ENCODE measurements at places on chromosomes 1 and 21. TPM values are rescaled to one million over a fixed set of nuclear protein-coding genes. Genes with fewer than 3 reads are reported as not detected.

DNA sequence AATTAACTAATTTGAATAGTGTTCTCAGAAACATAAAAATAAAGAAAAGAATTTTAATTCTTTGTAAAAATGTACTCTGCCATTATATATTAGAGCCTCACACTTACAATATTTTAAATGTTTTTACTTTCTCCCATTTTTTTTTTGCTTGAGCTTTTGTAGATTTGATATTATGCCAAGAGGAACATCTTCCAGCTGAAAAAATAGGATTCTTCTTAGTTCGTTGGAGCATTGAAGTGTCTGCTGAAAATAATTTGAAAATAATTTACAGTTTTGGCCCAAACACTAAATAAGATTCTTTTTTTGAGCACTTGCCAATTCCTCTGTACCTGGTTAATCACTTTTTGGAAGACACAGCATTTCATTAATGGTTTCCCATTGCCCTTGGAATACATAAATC lies 175.0 kb upstream of the COL11A1 start:
- no peak overlapping the region for H3K27ac ChIP-seq
- H3K4me3 ChIP-seq, result no peak overlapping the region
- no peak for DNase-seq
- H3K27me3 ChIP-seq, result peaks cover 7% of the 10 kb centered on the region
- H3K4me1 ChIP-seq, result no peaks in the 10 kb centered on the region

- no peaks in the 10 kb centered on the region for H3K27me3 ChIP-seq
- H3K4me1 ChIP-seq, result 0 out of 2 replicates have a peak, but pooled peaks cover 4% of the 10 kb centered on the region
- no peaks in the 10 kb centered on the region for H3K36me3 ChIP-seq
Observed at GRCh38 chr1:155117610-155118009, 10.1 kb upstream of the EFNA1 start.

RNF186 gene
- 0.69 TPM for total RNA-seq

HMGN1 gene
- 335 TPM for total RNA-seq

DNA sequence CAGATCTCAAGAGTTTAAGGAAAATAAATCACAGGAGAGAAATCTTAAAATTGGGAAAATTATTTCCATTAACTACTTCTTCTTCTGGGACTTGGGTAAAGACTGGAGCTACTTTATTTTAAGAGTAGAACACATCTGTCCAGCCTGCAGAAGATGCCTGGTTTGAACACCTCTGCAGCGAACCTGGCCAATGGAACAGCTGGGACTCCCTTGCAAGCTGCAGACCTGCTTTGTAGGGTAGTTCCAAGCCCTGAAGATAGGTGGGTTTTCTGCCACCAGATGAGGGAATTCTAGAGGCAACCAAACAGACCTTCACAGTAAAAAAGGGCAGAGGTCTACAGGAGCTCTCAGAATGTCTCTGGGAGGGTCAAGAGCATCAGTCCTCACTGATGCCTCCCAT lies 86.5 kb upstream of the CACNA1E start:
- no peak overlapping the region for H3K27ac ChIP-seq
- peaks cover 17% of the 10 kb centered on the region for H3K27me3 ChIP-seq
- no peak for DNase-seq
- H3K4me1 ChIP-seq, result no peaks in the 10 kb centered on the region
- H3K4me3 ChIP-seq, result no peak overlapping the region

RAB7B gene
- not detected for total RNA-seq

DNA sequence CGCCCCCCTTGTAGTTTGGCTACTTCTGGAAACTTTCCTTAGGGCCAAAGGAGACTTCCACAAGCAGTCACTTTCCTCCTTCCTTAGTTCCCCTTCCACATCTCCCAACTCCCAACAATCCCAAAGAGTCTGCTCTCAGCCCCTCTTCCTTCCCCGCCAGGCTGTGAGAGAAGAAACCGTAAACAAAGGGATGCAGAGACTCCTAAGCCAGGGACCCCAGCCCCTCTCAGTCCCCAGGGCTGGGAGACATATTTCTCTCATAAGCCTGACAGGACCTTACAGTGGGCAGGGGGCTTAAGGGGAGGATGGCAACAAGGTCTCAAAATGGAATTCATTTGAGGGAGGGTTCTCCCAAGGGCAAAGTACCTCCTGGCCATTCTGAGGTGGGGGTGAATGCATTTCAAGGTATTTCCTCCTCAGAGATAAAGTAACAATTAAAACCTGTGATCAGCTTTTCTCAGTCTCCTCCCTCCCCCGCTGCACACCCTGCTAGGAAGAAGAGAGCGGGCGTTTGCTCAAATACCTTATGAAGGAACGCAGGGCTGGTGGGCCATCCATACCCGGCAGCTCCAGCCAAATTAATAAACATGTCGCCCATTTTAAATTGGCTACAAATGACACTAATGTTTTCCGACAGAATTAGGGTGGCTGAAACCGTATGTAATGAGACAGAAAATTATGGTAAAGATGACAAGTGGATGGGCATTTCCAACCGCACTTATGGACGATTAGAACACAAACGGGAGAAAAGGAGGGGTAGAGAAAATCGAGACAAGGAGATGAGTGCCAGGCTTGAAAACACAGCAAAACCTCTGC lies 4.0 kb downstream of the BARHL2 start:
- H3K36me3 ChIP-seq, result no peaks in the 10 kb centered on the region
- H3K4me3 ChIP-seq, result no peak overlapping the region
- H3K27ac ChIP-seq, result no peak overlapping the region
- DNase-seq, result no peak

SNX7 gene
- 36.5 TPM for total RNA-seq

DNA sequence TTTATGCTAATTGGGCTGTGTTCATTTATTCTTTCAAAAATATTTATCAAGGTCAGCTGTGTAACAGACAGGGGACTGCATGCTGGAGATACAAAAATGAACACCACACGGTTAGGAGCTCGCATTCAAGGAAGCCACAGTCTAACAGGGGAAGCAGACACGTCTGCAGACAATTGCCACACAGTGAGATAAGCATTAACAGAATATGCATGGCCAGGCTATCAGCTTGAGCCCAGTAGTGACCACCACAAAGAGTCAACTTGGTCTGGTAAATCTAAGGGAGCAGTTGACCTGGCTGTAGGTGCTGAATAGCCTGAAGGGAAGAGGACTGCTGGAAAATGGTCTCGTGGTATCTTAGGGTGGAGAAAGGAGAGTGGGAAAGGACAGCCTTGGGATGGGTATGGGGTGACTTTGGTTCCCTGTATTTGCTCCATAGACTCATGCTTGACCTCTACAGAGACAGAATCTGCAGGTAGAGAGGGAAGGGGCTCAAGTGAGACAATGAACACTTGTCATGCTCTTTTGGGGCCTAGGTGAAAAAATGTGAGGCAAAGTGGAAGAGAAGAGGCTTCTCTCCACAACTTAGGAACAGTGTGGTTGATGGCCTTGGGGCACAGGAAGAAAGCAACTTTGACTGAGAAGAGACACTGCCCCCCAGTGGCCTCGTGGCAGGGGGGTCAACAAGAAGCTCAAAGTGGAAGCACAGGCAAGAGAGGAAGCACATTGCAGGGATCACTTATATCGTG lies 7.6 kb upstream of the NPL start:
- H3K36me3 ChIP-seq, result no peaks in the 10 kb centered on the region
- no peak overlapping the region for H3K4me3 ChIP-seq
- DNase-seq, result peak; percentile 59
- H3K27me3 ChIP-seq, result peaks cover 6% of the 10 kb centered on the region
- H3K4me1 ChIP-seq, result no peaks in the 10 kb centered on the region

DNA sequence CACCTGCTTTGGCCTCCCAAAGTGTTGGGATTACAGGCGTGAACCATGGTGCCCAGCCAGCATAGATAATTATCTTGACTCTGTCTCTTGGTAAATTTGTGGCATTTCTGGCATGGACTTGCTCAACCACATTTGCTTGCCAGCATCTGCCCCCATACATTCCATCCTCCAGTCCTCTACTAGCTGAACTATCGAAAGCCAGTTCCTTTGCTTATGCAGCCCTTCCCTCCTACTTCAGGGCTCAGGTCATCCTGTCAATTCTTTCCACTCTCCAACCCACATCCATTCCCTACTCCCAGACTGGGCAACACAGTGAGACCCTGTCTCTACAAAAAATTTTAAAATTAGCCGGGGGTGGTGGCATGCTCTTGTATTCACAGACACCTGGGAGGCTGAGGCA lies 13.0 kb upstream of the UQCRHL start:
- H3K36me3 ChIP-seq, result no peaks in the 10 kb centered on the region
- H3K4me3 ChIP-seq, result no peak overlapping the region
- H3K27ac ChIP-seq, result no peak overlapping the region
- no peak for DNase-seq

TNFRSF4 gene
- total RNA-seq, result 0.17 TPM

GNG12 gene
- total RNA-seq, result 54.1 TPM

DNA sequence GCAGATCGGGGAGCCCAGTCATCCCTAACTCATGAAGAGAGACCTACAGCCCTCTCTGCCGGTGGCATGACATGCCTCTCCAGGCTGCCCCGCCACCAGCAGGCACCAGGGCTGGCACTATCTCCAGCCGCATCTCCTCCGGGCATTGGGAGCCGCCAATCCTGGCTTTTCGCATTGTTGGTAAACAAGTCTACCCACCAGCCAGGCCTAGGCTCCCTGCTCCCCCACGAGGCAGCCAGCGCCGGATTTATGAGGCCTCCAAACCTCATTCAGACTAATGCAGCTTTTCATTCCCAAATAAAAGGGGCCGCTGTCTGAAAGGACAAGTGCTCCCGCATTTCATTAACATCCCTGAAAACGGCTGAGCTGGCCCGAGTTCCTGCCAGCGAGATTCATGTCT lies 3.4 kb upstream of the GRIK3 start:
- H3K27ac ChIP-seq, result no peak overlapping the region
- no peak for DNase-seq
- H3K4me1 ChIP-seq, result no peaks in the 10 kb centered on the region
- peaks cover 69% of the 10 kb centered on the region for H3K27me3 ChIP-seq
- no peaks in the 10 kb centered on the region for H3K36me3 ChIP-seq

GRCh38 chr1:85208488-85208887 lies 7.7 kb upstream of the SYDE2 start:
- H3K4me3 ChIP-seq, result no peak overlapping the region
- H3K27me3 ChIP-seq, result no peaks in the 10 kb centered on the region
- peaks cover 15% of the 10 kb centered on the region for H3K4me1 ChIP-seq
- DNase-seq, result no peak

- no peak overlapping the region for H3K27ac ChIP-seq
- no peaks in the 10 kb centered on the region for H3K27me3 ChIP-seq
- no peaks in the 10 kb centered on the region for H3K4me1 ChIP-seq
- peak; percentile 29 for DNase-seq
Observed at GRCh38 chr1:49576327-49576901, 447.3 kb downstream of the AGBL4 start.

DNA sequence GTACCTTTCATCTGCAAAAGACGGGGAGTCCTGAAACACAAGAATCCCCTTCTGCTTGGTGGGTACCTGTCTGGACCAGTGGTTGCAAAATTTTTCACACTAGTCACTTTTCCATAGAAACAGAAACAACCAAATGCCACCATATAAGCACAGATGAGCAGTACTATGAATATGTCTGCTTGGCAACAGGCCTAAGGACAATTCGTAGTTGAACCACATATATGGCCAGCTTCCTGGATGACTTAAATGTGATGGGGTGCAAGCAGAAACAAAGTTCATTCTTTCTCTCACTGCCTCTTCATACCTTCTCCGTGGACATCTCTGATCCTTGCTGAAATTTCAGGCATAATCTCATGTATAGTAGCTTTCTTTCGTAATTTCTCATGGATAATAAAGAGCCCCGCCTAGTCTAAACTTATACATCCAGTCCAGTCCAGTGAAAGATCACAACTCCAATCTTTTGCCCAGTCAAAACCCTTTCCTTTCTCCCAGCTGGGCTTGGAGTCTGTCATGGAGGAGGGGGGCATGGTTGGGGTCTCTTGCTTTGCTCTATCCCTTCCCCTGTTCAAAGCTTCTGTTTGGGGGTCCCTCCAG lies 7.0 kb downstream of the FCAMR start:
- no peaks in the 10 kb centered on the region for H3K27me3 ChIP-seq
- H3K4me1 ChIP-seq, result peaks cover 6% of the 10 kb centered on the region
- peak; percentile 18 for DNase-seq
- H3K4me3 ChIP-seq, result no peak overlapping the region
- no peaks in the 10 kb centered on the region for H3K36me3 ChIP-seq
- H3K27ac ChIP-seq, result no peak overlapping the region

DNA sequence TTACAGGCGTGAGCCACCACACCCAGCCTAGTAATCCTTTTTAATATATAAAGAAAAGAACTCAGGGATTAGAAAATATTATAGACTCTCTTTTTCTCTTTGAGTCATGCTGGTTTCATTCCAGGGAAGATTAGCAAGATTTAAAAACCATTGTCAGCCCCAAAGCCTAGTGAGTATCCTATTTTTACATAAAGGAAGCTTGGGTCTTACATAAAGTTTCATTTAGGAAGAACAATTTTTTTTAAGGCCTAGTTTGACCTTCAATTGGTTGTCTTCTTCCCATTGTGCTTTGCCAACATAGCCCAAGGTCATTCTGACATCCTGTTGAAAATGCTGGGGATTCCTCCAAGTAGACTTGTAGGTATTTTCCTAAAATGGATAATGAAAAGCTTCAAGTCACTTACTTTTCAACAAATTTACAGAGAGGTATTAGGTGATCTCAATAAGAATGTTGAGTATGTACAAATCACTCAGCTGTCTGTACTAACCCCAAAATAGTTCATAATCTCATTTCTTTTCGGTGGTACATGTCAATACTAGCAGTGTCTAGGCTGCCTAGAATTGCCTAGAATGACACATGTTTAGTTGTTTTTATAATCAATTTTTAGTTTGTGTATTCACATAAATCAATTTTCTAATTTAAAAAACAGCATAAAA lies 4.3 kb upstream of the KIF14 start:
- H3K27me3 ChIP-seq, result no peaks in the 10 kb centered on the region
- H3K27ac ChIP-seq, result no peak overlapping the region
- H3K4me1 ChIP-seq, result peaks cover 5% of the 10 kb centered on the region
- H3K4me3 ChIP-seq, result no peak overlapping the region
- no peak for DNase-seq

- H3K4me1 ChIP-seq, result peaks cover 25% of the 10 kb centered on the region
- no peaks in the 10 kb centered on the region for H3K27me3 ChIP-seq
- H3K36me3 ChIP-seq, result no peaks in the 10 kb centered on the region
- H3K4me3 ChIP-seq, result no peak overlapping the region
- no peak for DNase-seq
- H3K27ac ChIP-seq, result no peak overlapping the region
Observed at GRCh38 chr1:88697503-88697902, 13.4 kb downstream of the PKN2 start.

DNA sequence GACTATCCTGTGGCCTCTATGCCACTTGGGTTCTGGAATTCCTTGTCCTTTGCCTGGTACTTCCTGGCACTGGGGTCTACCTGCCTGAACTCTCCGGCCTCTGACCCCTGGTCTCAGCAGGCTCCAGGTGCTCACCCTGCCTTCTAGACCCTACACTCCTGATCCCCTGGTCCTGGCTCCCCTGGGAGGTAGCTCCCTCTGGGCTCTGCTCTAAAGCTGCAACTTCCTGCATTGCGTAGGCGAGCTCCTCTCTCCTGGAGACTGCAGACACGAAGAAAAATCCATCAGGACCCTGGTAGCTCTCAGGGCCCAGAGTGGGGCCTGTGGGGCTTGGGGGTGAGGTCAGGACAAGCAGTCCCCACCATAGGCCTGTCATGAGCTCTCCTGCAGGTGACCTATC lies 7.8 kb upstream of the PLEKHG5 start:
- no peak overlapping the region for H3K27ac ChIP-seq
- no peaks in the 10 kb centered on the region for H3K36me3 ChIP-seq
- DNase-seq, result no peak
- peaks cover 15% of the 10 kb centered on the region for H3K4me1 ChIP-seq
- H3K27me3 ChIP-seq, result no peaks in the 10 kb centered on the region

TTC22 gene
- 21.8 TPM for total RNA-seq

PTPN14 gene
- total RNA-seq, result 12.6 TPM

- DNase-seq, result no peak
- no peaks in the 10 kb centered on the region for H3K36me3 ChIP-seq
- no peaks in the 10 kb centered on the region for H3K27me3 ChIP-seq
Observed at GRCh38 chr1:162385702-162386101, 4.2 kb downstream of the C1orf226 start.

NHLH2 gene
- total RNA-seq, result not detected

All from PC-3 (cell line).